T-helper 2 cell (primary cell): ENCODE measurements at places on chromosomes 2 and 18.

GRCh38 chr2:37923308-37924055 is 1.6 kb upstream of the RMDN2 start:
- DNase-seq = no peak

GRCh38 chr18:42165922-42166513 is 211.0 kb downstream of the PIK3C3 start:
- no peak for DNase-seq

DNA sequence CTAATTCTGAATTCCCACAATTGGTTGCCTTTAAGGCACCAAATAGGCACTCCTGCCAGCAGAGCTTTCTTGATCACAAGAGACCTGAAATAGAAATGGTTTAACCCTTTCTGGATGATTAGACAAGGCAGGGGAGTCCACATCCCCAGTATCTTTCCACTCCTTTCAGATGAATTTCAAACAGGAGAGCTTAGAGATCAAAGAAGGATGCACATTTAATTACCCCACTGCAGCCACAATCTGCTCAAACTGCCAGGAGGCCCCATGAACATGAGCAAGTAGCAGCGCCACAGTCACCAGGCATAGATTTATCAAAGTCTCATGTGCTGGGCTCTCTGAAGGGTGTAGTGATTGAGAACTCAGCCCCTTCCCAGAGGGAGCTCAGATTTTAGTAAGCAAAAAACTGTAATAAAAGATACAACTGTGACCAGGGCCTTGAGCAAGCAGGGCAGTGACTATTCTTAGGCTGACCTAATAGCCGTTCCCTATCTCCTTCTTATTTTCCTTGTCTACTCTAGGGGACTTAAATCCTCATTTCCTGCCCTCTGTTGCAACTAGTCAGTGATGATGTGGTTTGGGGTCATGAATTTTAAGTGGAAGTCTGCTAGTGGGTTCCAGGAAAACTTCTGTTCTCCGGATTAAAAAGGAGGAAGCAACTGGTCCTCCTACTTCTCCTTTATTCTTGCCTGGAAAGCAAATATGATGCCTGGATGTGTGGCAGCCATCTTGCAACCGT is 53.7 kb downstream of the SLC4A3 start:
- no peak for DNase-seq

GRCh38 chr2:217722883-217723472 is 279.8 kb downstream of the TNS1 start:
- no peak for DNase-seq

DNA sequence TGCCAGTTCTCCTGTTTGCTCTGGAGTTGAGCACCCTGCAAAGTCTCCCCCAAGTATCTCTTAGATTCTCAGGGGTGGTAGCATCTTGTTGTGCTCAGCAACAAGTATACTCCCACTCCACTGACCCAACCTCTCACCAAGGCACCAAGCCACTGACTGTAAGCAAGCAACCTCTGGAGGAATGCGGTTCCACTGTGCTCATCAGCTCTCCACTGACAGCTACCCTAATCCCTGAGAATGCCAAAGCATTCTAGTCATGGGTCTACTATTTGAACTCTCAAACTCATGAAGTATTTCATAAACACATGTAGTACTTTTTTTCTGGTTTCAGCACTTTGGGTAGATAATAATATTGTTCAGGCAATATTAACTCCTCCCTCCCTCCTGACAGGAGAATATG is 170.0 kb downstream of the EPHA4 start:
- DNase-seq = no peak

DNA sequence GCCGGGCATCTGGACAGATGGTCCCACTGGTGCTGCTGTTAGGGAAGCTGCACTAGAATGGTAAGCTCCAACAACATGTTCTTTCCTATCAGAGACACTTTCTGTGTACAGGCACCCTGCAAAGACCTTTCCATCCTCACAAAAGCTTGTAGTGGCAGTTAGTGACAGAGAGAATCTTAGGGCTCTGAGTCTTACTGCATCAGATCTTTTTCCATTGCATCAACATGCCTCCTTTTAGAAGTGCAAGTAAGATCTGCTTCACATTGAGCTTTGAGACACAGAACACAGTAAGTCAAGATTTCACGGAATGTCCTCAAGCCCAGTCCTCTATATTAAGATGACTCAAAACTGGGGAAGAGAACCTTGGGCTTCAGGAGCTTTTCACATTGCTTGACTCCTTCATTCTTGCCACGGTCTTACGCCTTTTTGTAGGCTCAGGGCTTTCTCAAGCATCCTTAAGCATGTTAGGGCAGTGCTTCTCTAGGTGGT is 52.6 kb downstream of the ARL4C start:
- no peak for DNase-seq

DNA sequence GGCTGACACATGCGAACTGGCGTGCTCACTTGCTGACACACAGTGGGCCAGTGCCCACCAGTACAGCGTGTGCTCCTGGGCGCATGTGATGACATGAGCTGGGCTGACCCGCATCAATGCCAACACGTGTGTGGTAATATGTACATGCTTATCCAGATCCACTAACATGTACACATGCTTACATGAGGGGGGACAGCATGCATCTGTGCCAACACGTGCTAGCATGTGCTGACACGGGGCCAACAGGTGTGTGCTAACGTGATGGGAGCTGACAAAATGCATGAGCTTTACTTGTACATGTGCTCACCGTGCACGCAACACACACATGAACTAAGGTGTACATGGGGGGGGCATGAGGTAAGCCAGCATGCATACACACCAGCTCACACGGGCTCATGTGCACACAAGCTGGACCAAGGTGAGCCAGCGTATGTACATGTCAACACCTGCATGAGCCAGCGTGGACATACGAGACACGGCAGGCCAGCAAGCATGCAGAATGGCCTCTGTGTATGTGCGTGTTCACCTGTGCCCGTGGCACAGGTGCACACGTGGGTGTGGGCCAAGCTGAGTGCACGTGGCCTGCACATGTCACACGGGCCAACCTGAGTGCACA is 28.5 kb downstream of the GPC1 start:
- DNase-seq = no peak
